ENCODE measurements at places on chromosomes 12 and 14.

DNA sequence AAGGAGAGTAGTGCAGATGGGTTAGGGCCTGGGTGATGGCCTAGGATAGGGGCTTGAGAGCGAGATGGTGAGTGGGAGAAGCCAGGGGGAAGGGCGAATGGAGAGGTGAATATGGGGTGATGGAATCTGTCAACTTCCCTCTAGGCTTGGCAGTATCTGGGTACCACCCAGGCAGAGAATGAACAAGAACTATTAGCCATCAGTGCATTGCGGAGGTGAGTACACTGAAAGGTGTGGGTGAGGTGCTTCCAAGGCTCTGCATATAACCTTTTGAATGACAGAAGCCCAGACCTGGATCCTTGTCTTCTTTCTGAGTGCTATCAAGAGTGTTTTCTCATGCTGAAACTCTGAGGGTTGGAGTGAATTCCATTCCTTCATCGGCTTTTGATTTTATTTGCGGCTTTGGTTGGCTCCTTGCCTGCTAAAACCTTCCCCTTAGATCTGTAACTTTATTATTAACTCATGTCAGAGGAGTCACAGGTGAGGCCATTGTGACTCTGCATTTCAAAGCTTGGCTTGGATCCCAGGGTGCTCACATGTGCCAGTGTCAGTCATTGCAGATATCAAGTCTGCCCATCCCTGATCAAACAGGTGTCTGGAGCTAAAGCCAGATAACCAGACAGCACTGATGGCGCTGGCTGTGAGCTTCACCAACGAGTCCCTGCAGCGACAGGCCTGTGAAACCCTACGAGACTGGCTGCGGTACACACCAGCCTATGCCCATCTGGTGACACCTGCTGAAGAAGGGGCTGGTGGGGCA is 18.6 kb downstream of the PEX5 start:
- DNase-seq = no peak

- DNase-seq = no peak
Observed at GRCh38 chr12:49037111-49037946, 18.8 kb upstream of the PRKAG1 start.

DNA sequence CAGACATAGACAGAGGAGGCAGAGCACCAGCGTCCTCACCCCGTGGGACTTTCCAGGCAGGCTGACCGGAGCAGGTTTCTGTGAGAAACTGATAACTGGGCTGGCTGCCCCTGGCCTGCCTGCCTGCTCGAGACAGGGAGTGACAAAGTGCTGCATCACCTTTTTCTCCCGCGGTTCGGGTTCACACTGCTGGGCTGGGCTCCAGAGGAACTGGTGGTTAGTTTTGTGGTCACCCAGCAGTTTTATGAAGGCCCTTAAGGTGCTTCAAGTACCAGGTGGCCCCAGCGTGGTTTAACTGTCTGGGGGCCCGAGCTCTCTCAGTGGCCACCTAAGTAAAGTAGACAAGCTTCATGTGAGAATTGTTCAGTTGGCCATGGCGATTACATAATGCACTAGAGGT is 1073.6 kb downstream of the BCL11B start:
- no peak for DNase-seq

GRCh38 chr12:92466391-92467305 is 236.1 kb upstream of the PLEKHG7 start:
- peak; percentile 37 for DNase-seq

DNA sequence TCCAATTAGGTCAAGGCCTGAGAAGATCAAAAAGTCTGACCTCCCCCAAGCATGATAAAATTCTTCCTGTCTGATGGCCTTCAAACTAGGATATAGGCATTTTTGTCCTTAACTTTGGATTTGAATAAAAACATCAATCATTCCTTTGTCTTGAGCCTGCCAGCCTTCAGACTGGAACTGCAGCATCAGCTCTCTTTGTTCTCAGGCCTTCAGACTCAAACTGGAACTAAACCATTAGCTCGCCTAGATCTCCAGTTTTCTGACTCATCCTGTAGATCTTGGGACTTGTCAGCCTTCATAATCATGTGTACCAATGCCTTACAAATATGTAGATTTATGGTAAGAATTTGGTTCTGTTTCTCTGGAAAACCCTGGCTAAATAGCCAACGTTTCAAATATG is 721.7 kb downstream of the GALC start:
- no peak for DNase-seq

DNA sequence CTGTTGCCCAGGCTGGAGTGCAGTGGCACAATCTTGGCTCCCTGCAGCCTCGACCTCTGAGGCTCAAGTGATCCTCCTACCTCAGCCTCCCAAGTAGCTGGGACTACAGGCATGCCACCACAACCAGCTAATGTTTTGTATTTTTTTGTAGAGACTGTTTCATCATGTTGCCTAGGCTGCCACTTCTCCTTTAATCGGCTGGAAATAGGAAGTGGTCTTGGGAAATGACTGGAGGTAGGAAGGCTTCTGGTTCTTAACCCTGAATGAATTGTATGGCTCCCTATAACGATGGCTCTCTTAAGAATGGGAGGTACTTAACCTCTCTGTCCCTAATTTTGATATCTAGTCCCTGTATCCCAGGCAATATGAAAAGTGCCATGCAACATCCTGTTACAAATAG is 113.9 kb upstream of the USP15 start:
- DNase-seq = no peak

DNA sequence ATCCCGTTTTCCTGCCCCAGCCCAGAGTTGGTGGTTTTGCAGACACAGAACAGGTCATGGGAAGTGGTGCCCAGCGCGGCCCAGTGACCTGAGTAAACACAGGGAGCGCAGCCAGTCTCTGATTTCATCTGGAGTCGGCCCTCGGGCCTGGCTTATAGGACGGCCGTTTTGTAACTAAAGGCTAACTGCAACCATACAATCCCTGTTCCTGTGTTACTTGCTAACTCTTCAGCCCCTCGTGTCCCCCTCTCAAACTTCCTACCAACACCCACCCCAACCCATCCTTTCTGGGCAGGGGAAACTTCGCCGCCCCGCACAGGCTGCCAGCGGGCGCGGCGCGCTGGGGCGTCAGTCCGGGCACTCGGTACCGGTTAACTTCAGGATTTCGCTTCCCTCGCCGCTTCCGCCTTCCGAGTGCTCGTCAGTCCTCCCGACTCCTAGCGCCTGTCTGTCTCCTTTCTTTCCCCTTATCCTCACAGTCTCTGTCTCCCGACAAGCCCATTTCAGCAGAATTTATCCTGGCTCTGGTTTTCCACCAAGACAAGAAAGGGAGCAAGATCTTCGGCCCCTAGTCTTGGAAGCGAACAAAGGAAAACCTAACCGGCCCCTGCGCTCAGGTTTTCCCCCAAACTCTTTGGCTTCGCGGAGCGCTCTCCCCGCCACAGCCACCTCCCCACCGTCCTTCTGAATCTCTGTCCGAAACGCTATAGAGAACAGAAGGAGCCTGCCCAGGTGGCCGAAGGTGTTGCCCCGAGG is 2.0 kb downstream of the SIX1 start:
- DNase-seq = no peak

DNA sequence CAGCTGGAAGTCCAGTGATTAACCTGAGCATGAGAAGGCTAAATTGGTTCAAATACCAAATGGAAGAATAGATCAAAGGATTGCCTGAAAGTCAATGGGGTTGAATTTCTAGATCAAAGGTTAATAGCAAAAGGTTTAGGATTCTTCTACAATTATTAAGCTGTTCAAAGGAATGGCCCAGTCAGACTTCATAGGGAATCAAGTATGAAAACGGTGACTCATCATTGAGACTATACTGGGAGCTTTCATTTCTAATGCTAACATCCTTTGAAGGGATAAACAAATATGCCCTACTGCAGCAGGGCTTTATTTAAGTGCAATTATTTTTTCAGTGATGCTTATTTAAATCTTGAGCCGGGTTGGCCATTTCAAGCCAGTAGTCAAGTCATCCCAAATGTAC is 152.8 kb downstream of the RIMBP2 start:
- no peak for DNase-seq

- no peak for DNase-seq
Observed at GRCh38 chr12:51195841-51196240, 22.0 kb downstream of the POU6F1 start.

GRCh38 chr14:93759719-93760307 is 28.5 kb downstream of the PRIMA1 start:
- DNase-seq = peak; percentile 71

DNA sequence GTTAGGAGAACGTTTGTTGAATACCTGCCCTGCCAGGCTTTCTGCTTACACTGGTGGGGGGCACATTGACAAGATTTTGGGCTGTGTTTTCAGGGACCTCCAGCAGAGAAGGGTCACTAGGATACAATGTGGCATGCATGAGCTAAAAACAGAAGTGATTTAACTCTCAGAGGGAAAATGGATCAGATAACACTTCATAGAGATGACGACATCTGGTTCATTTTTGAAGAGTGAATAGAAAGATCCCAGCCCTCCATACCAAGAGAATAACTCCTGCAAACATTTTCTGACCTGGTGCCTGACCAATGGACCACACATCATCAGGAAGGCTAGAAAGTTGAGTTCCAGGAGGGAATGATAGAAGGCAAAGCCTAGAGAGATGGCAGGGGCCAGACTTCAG is 33.7 kb downstream of the CKB start:
- DNase-seq = no peak

DNA sequence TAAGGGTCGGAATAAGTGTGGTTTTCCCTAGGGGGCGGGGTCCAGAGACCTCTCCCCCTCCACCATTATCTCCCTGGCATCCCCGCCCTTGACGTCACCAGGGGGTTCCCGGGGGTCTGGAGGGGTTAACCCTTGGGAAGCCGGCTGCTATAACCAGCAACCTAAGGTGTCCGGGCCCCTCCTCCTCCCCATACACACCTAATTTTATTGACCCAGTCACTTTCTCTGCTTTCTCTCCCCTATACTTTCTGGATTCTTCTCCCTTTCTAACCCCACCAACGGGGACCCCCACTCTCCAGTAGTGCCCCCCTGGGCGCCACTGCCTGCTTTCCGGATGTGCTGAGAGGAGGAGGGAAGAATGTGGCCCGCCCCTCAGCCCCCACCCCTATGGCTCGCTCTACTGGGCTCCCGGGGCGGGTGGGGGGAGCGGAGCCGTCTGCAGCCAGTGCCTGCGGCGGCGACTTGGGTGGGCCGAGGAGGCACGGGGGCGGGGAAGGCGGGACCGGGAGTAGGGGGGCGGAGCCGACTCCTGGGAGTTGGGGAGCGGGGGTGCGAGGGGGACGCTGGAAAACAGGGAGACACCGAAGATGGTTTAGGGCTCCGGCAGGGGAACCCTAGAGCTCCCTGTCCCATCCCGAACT is 1.8 kb downstream of the GLI1 start:
- DNase-seq = peak; percentile 53

DNA sequence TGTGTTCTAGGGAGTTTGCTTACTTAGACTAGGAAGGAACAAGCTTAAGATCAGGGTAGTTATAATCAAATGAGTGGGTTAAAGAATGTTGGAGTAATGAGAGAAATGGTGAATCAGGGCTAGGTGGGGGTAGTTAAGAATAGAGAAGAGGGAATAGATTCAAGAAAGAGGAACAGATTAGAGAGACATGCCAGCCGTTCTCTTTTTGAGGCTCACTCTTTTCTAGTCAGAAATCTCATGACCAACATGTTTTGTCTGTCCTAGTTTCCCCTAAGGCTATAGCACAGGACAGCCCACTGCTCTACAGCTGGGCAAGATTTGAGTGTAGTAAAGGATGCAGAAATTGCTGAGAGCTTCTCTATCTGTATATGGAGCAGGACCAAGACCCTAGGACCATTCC is 258.4 kb downstream of the AKAP6 start:
- DNase-seq = no peak

- DNase-seq = no peak
Observed at GRCh38 chr14:61381553-61381952, 60.2 kb downstream of the PRKCH start.

- DNase-seq = no peak
Observed at GRCh38 chr12:80717856-80718255, 1.1 kb downstream of the MYF5 start.

- no peak for DNase-seq
Observed at GRCh38 chr12:56676851-56677580, 11.1 kb downstream of the PTGES3 start.

GRCh38 chr14:42719391-42719790 is 1112.7 kb downstream of the LRFN5 start:
- no peak for DNase-seq

DNA sequence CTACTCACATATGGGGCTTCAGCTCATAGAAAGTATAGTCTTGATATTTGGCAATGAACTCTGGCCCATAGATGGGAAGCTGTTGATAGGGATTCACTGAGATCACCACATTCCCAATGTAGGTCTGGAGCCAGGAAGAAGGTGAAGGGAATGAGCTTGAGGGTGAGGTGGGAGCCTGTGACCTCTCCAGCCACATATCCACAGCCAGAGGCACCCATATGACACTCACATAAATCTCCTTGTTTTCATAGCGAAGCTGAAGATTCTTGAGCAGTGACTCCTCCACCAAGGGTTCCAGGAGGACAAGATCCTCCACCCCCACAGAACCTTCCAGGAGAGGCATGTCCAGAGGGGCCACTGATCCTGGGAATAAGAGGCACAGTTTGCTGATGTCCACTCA is 1.9 kb downstream of the MYO1A start:
- no peak for DNase-seq

- no peak for DNase-seq
Observed at GRCh38 chr12:94092516-94093241, 55.7 kb upstream of the PLXNC1 start.

DNA sequence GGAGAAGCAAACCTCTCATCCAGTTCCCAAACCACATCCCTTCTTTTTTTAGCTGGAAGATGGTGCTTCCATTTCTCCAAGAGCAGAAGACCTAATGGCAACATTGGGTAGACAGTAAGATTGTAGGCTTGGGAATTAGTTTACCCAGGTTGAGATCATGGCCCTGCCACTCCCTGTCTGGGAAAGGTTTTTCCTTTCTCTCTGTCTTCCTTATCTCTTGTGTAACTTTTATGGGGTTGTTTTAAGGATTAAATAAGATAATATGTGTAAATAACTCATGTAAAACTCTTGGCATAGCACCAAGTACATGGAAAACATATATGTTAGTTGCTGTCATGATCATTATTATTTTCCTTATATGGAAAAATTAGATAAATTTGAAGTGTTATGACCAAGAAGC is 23.2 kb upstream of the PSMA6 start:
- no peak for DNase-seq

- no peak for DNase-seq
Observed at GRCh38 chr14:65192686-65193085, 90.4 kb upstream of the MAX start.

DNA sequence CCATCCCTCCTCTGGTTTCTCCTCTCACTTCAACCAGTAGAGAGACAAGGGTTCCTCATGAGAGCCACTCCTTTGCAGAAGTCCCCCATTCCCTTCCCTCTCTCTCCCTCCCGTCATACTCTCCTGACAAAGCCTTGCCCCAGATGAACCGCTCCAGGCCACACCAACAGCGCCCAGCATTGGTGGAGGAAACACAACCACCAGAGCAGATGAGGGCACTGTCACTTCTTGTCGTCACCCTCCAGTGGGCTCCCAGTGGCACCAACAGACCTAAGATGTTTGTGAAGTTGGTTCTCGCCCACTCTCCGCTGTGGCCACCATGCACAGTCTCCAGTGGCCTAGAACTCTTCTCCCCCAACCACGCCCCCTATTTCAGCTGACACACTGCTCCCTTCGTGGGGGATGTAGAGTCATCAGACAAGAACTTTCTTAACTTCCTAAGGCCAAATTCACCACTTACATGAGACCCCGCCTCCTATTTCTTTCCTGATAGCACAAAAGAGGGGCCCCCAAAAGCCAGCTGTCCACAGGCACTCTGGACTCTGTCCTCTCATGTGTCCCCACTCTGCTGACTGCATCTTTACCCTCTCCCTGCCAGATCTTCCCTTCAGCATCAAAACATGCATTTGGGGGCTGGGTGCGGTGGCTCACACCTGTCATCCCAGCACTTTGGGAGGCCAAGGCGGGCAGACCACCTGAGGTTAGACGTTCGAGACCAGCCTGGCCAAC is 29.2 kb upstream of the PLEKHG6 start:
- DNase-seq = no peak

GRCh38 chr12:64720884-64721283 is 38.3 kb downstream of the GNS start:
- no peak for DNase-seq
